ENCODE measurements at places on chromosomes 2 and 18. TPM values are rescaled to one million over a fixed set of nuclear protein-coding genes. Genes with fewer than 3 reads are reported as not detected.

Gene ALPI
- not detected for total RNA-seq

Gene PASK
- total RNA-seq, result 72.0 TPM

Gene IL18R1
- total RNA-seq, result 17.1 TPM

Gene HMSD
- 31.7 TPM for total RNA-seq

Gene ABCG5
- not detected for total RNA-seq

Gene ELOA2
- not detected for total RNA-seq

Gene SH2D6
- total RNA-seq, result 0.88 TPM

Gene GALNT13
- not detected for total RNA-seq

Gene TMEM178A
- 0.55 TPM for total RNA-seq

Gene TMEM131
- total RNA-seq, result 19.2 TPM

Gene LYG2
- total RNA-seq, result not detected
